ENCODE measurements at places on chromosomes 2 and 18. TPM values are rescaled to one million over a fixed set of nuclear protein-coding genes. Genes with fewer than 3 reads are reported as not detected.

BMP10 gene
- total RNA-seq: not detected

HOXD3 gene
- total RNA-seq: 7.6 TPM

TET3 gene
- 2.6 TPM for total RNA-seq

IL1B gene
- 0.32 TPM for total RNA-seq

Data from bladder microvascular endothelial cell (primary cell).